ENCODE measurements at places on chromosomes 13 and 19.
A peak's percentile ranks its signal among the peaks of the same experiment; 100 is the strongest.

GRCh38 chr19:15299568-15300409 lies 32.5 kb downstream of the BRD4 start:
- DNase-seq = no peak

GRCh38 chr19:49151267-49152118 lies 3.7 kb downstream of the HRC start:
- DNase-seq = peak; percentile 23

- no peak for DNase-seq
Measured at GRCh38 chr13:106061781-106062180, 473.7 kb downstream of the EFNB2 start.

GRCh38 chr13:106011600-106011999 lies 523.9 kb downstream of the EFNB2 start:
- no peak for DNase-seq

GRCh38 chr13:21934284-21934683 lies 263.4 kb downstream of the FGF9 start:
- no peak for DNase-seq

- DNase-seq = no peak
Measured at GRCh38 chr13:25901460-25902376, 150.1 kb downstream of the SHISA2 start.

GRCh38 chr13:92682832-92683517 lies 543.6 kb upstream of the GPC6 start:
- no peak for DNase-seq

- DNase-seq = no peak
Measured at GRCh38 chr13:22926748-22927400, 253.9 kb upstream of the SGCG start.
